ENCODE measurements at places on chromosomes 6 and 20. TPM values are rescaled to one million over a fixed set of nuclear protein-coding genes. Genes with fewer than 3 reads are reported as not detected.

DNA sequence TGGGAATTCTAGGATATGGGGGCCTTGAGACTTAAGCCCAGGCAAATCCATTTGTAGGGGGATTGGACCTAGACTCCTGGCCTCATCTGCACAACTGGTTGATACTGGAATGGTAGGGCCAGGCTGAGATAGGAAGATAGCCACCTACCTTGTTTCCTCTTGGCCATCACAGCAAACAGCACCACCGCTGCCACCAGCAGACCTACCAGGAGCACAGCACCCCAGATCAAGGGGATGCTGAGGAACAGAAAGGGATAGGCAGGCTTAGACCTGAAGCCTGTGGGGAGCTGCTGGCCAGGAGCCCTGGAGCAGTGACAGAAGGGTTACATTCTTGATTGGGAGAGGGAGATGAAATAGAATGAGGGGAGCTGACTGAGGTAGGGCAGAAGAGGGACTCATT lies 3.5 kb downstream of the TREML1 start:
- H3K4me1 ChIP-seq = peaks cover 13% of the 10 kb centered on the region
- DNase-seq = no peak
- H3K27ac ChIP-seq = no peak overlapping the region
- H3K4me3 ChIP-seq = no peak overlapping the region
- H3K36me3 ChIP-seq = no peaks in the 10 kb centered on the region

GRCh38 chr6:161374971-161375873 lies 101.4 kb upstream of the AGPAT4 start:
- H3K36me3 ChIP-seq = no peaks in the 10 kb centered on the region
- no peak overlapping the region for H3K4me3 ChIP-seq
- no peak overlapping the region for H3K27ac ChIP-seq
- DNase-seq = no peak
- no peaks in the 10 kb centered on the region for H3K27me3 ChIP-seq

GRCh38 chr6:151665329-151665728 lies 142.2 kb upstream of the ESR1 start:
- no peak for DNase-seq
- H3K27ac ChIP-seq = no peak overlapping the region
- H3K27me3 ChIP-seq = no peaks in the 10 kb centered on the region
- no peaks in the 10 kb centered on the region for H3K36me3 ChIP-seq

DNA sequence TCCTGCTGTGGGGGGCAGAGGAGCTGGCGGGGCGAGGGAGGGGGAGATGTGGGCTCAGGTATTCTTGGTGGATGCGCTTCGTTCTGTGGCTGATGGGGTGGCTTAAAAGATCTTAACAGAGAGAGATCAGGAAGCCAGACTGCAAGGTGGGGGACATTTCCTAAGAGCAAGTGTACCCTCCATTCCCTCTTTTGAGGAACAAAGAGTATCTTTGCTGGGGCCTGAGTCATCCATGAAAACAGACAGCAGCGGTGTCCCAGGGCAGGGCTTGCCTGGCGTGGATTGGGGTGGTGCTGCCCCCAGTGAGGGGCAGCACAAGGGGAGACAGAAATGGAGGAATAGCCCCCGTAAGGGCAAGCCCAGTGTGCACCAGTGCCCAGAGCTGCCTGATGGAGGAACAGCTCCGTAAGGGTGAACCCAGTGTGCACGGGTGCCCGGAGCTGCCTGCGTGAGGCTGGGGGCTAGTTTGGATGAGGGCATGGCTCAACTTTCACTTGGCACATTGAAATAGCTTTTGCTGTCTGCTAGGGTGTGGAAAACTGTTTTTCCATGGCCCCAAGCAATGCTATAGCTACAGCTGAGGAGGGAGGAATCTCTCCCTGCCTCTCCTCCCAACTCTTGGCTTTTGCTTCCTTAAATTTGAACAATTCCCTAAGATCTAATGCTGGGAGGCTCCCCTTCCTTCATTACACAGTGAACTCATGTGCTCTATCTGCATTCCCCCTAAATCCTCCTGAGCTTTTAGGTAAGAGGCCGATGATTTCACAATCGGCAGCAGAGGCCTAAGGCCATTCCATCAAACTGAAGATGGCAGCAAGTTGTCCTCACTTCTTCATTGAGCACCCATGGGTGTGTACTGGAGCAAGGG lies 12.9 kb downstream of the MAPK13 start:
- H3K4me3 ChIP-seq = no peak overlapping the region
- H3K27ac ChIP-seq = no peak overlapping the region
- H3K27me3 ChIP-seq = no peaks in the 10 kb centered on the region

DNA sequence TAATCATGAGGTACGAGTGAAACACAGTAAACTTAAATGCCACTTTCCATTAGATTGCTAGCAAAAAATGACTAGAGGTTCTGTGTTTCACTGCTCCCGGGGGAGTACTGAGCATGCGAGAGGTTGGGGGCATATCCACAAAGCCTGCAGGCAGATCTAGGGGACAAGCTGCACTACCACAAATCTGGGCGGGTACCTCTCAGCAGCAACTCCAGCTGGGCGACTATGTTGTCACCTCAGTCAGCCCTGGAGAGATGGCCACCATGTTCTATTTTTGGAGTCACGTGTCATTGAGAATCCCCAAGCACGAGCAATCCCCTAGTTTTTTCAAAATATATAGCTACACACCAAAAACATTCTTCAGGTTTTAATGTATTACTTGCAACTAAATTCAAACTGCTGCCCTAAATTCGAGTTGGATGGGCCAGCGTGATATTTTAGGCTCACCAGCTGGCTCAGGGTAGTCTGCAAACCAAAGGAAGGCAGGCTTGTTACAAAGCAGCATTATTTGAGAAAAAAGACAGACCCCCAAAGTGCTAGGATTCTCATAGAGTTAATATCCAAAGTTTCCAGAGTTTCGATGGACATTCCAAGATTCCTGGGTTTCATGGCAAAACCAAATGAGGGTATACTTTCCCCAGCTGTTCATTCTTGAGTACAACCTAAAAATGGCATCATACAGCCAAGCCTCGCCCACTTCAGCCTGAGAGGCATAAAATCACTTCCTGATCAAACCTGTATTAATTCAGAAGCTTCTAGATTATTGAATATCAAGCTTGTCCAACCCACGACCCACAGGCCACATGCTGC lies 24.1 kb upstream of the MYLIP start:
- no peaks in the 10 kb centered on the region for H3K4me1 ChIP-seq
- no peaks in the 10 kb centered on the region for H3K27me3 ChIP-seq
- no peaks in the 10 kb centered on the region for H3K36me3 ChIP-seq
- no peak overlapping the region for H3K4me3 ChIP-seq
- DNase-seq = no peak

- H3K27me3 ChIP-seq = no peaks in the 10 kb centered on the region
- no peak overlapping the region for H3K27ac ChIP-seq
- no peaks in the 10 kb centered on the region for H3K4me1 ChIP-seq
- H3K4me3 ChIP-seq = no peak overlapping the region
- no peaks in the 10 kb centered on the region for H3K36me3 ChIP-seq
Measured at GRCh38 chr6:147126618-147127022, 77.6 kb upstream of the STXBP5 start.

Gene RAMACL
- total RNA-seq = 0.41 TPM

Gene PLN
- not detected for total RNA-seq

Gene GNAS-AS1
- total RNA-seq = 0.94 TPM

Gene MARCKS
- 2.7 TPM for total RNA-seq

Gene GCNT2
- total RNA-seq = 4.2 TPM
